ENCODE measurements at places on chromosomes 1 and 21. TPM values are rescaled to one million over a fixed set of nuclear protein-coding genes. Genes with fewer than 3 reads are reported as not detected.

GRCh38 chr1:101136271-101136670, 100.5 kb upstream of the S1PR1 start:
- H3K36me3 ChIP-seq: no peaks in the 10 kb centered on the region
- no peak overlapping the region for H3K4me3 ChIP-seq
- no peaks in the 10 kb centered on the region for H3K4me1 ChIP-seq
- no peak for DNase-seq
- peaks cover 3% of the 10 kb centered on the region for H3K27me3 ChIP-seq
- H3K27ac ChIP-seq: no peak overlapping the region

The TMEM183A gene
- 61.5 TPM for total RNA-seq

DNA sequence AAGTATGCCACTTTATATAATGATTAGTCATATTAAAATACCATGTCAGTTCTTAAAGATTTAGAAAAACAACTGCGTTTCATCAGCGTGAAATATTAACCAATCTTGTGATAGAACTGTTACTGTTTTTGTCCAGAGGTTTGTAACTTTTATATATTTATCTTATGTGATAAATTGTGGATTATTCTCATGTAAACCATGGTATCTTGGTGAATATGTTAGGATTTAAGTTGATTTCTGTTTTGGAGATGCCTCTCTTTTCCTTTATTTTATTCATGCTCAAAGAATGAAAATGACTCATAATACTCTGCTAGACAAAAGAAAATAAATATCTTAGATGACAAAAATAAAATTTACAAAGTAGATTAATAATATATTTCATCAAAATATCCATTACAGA, 88.4 kb downstream of the ADGRL4 start:
- H3K27ac ChIP-seq: no peak overlapping the region
- no peak overlapping the region for H3K4me3 ChIP-seq
- no peaks in the 10 kb centered on the region for H3K27me3 ChIP-seq

The DPT gene
- total RNA-seq: not detected

DNA sequence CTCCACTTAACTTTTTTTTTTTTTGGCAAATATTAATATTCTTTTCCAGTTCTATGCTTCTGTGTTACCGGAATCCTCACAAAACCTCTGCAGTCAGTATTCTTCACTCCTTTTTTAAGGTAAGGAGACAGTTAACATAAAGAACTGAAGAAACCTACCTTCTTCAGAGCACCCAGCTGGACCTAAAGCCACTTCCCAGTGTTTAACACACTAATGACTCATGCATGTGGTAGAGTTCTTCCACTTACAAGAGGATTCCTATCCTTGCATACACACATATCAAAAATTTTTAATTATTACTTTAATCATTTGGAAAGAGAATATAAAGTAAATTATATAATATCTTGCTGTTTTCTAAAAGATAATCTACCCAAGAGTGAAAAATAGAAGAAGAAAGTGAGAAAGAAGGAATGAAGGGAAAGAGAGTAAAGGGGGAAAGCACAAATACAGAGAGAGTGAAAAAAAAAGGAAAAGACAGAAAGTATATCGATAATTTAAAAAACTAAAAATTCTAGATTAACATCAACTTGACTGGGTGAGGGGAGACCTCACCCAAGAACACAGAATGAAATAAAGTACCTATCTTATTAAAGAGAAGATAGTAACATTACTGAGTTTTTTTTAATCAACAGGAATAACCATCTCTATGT, 54.9 kb downstream of the ENAH start:
- H3K4me3 ChIP-seq: no peak overlapping the region
- H3K4me1 ChIP-seq: peaks cover 31% of the 10 kb centered on the region
- H3K27me3 ChIP-seq: no peaks in the 10 kb centered on the region
- no peak for DNase-seq
- no peaks in the 10 kb centered on the region for H3K36me3 ChIP-seq

DNA sequence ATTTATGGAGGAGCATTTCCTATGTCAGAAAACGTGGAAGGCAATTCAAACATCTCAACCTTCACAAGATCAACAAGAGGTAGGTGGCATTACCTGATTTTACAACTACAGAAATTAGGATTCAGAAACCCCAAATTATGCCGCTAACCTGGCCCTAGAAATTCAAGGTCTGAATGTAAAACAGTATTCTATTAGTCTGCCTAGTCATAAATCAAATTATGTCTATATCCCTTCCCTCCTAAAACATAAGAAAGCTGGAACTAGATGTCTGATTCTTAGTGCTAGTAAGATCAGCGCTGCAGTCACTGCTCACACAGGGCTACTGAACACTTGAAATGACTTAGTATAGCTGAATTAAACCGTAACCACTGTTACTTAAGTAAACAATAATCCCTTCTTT, 1.4 kb downstream of the TOMM20 start:
- no peaks in the 10 kb centered on the region for H3K36me3 ChIP-seq
- H3K4me1 ChIP-seq: peaks cover 10% of the 10 kb centered on the region
- H3K27me3 ChIP-seq: peaks cover 10% of the 10 kb centered on the region
- peak overlapping the region; percentile 99 for H3K4me3 ChIP-seq

GRCh38 chr1:169724168-169724567, 9.7 kb downstream of the SELE start:
- no peaks in the 10 kb centered on the region for H3K27me3 ChIP-seq
- H3K4me1 ChIP-seq: no peaks in the 10 kb centered on the region
- H3K27ac ChIP-seq: no peak overlapping the region
- DNase-seq: no peak

The TRABD2B gene
- total RNA-seq: 0.64 TPM

- H3K4me3 ChIP-seq: no peak overlapping the region
- H3K4me1 ChIP-seq: peaks cover 11% of the 10 kb centered on the region
- peaks cover 5% of the 10 kb centered on the region for H3K27me3 ChIP-seq
- no peaks in the 10 kb centered on the region for H3K36me3 ChIP-seq
- no peak overlapping the region for H3K27ac ChIP-seq
- DNase-seq: no peak
These were observed 23.3 kb downstream of the TOMM20 start for GRCh38 chr1:235105051-235106043.

The DMRTA2 gene
- 0.42 TPM for total RNA-seq

DNA sequence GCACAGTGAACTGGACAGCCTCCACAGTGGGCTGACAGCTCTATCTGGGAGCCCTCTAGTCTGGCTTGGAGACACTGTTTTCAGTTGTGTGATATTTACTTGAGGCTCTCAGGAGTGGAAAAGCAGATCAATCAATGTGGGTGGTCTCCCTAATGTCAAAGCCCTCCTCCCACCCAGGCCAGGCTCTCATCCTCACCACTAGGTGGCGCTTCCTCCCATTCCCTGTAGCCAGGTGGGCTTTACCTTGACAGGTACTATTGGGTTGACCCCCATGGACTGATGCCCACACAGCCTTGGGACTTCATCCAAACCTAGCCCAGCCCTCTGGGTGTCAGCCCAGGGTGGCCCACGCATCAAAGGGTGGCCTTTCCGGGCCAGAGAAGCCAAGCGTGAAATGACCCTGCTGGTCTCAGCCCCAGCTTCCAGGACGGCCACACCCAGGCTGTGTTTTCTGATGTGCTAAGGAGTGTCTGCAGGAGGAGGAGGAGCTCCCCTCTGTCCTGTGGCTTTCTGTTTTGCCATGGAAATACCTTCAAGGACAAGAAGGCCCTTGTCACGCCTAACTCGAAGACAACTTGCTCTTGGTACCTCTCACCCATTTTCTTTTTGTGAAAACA, 54.0 kb downstream of the CLIC6 start:
- H3K36me3 ChIP-seq: no peaks in the 10 kb centered on the region
- no peak for DNase-seq
- no peak overlapping the region for H3K27ac ChIP-seq
- no peaks in the 10 kb centered on the region for H3K4me1 ChIP-seq
- no peak overlapping the region for H3K4me3 ChIP-seq

DNA sequence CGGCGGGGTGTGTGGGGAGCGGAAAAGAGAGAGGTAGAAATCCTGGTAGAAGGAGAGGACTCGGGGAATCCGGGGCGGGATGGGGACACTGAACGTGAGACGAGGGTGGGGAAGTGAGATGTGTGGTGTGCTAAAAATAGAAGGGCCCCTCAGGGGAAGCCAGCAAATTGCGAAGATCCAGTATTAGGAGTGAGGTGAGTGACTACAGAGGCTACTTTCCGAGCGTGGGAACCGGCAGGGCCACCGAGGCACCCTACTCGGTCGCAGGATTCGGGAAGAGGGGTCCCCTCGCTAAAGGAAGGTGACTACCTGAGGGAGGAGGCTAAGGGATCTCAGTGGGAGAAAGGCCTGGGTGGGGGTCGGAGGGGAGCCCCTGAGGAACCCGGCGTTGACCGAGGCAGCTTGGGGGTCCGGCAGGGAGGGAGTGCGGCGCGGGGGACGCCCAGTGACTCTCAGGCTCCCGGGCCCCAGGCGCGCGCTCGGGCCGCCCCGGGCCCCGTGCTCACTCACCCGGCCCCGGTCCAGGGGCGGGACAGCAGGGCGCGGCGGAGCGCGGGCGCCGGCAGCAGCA, 318 bp downstream of the ALDH4A1 start:
- peaks cover 36% of the 10 kb centered on the region for H3K4me1 ChIP-seq
- peak overlapping the region; percentile 94 for H3K27ac ChIP-seq
- H3K4me3 ChIP-seq: peak overlapping the region; percentile 100

- no peak overlapping the region for H3K4me3 ChIP-seq
- H3K27ac ChIP-seq: no peak overlapping the region
- no peaks in the 10 kb centered on the region for H3K27me3 ChIP-seq
- no peaks in the 10 kb centered on the region for H3K4me1 ChIP-seq
These were observed 11.7 kb downstream of the TNFSF18 start for GRCh38 chr1:173038875-173039554.

The SNX7 gene
- 20.3 TPM for total RNA-seq

DNA sequence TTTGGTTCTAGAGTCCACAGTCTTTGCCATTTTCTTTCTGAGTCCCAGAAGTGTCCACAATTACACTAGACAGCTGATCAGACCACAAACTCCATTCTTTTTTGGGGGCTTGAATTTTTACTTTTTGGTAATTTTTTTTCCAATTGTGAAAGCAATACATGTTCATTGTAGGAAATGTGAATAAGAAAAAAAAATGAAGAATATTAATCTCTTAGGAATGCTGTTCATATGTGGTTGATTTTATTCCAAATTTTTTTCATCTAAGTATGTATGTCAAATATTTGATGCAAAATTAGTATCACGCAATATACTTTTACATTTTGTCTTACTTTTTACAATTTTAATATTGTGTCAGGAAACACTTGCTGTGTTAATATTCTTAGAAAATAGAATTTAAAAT, 76.4 kb upstream of the ETS2 start:
- DNase-seq: no peak
- peaks cover 2% of the 10 kb centered on the region for H3K4me1 ChIP-seq
- no peak overlapping the region for H3K27ac ChIP-seq
- no peak overlapping the region for H3K4me3 ChIP-seq

GRCh38 chr1:53375440-53375839, 47.6 kb upstream of the LRP8 start:
- no peak for DNase-seq
- peaks cover 39% of the 10 kb centered on the region for H3K4me1 ChIP-seq
- H3K4me3 ChIP-seq: peak overlapping the region; percentile 85
- peaks cover 7% of the 10 kb centered on the region for H3K27me3 ChIP-seq
- peak overlapping the region; percentile 96 for H3K27ac ChIP-seq

The GPR3 gene
- 1.5 TPM for total RNA-seq

DNA sequence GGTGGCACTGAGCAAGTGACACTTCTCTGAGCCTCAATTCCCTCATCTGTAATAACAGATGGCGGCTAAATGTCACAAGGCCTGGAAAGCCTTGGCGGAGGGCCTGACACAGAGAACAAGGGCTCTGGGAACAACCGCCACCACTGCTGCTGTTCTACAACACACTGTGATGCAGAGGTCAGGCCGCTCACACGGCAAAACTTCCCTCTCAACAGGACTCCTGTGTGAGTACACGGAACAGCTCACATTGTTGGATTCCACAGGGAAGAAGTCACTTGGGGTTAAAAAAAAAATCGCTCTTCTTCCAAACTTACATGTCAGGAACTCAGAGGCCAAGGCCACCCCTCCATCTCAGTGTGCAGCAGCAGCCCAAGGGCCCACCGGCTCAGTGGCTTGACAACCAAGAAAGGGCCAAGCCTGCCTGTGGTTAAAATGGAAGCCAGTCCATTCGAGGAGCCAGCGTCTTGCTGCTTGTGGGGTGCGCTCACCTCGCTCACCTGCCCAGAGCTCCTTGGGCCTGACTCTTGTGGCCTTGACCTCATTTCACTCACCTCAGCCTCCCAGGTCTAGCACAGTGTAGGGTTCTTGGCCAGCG, 101.1 kb downstream of the RAVER2 start:
- peaks cover 15% of the 10 kb centered on the region for H3K4me1 ChIP-seq

The SELENBP1 gene
- 2.9 TPM for total RNA-seq

The CELSR2 gene
- total RNA-seq: 181 TPM

Data from glutamatergic neuron (in vitro differentiated cells).